ENCODE measurements at places on chromosomes 3 and 15. TPM values are rescaled to one million over a fixed set of nuclear protein-coding genes. Genes with fewer than 3 reads are reported as not detected.
A peak's percentile ranks its signal among the peaks of the same experiment; 100 is the strongest.

DNA sequence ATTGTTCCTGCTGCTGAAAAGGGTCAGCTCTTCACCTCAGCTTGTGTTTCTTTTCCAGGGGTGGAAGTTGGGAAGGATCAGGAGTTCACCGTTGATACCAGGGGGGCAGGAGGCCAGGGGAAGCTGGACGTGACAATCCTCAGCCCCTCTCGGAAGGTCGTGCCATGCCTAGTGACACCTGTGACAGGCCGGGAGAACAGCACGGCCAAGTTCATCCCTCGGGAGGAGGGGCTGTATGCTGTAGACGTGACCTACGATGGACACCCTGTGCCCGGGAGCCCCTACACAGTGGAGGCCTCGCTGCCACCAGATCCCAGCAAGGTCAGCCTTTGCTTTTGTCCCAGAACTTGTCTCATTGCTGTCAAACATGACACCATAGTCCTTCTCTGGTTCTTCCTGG, 89.6 kb downstream of the DNASE1L3 start:
- H3K4me3 ChIP-seq: no peak overlapping the region
- DNase-seq: no peak
- no peaks in the 10 kb centered on the region for H3K27me3 ChIP-seq
- peaks cover 6% of the 10 kb centered on the region for H3K4me1 ChIP-seq
- peaks cover 39% of the 10 kb centered on the region for H3K36me3 ChIP-seq

- no peak overlapping the region for H3K27ac ChIP-seq
- DNase-seq: no peak
- no peaks in the 10 kb centered on the region for H3K36me3 ChIP-seq
Measured at GRCh38 chr15:76203346-76204108, 107.7 kb downstream of the ETFA start.

- no peaks in the 10 kb centered on the region for H3K27me3 ChIP-seq
- H3K36me3 ChIP-seq: no peaks in the 10 kb centered on the region
- H3K27ac ChIP-seq: no peak overlapping the region
- H3K4me3 ChIP-seq: no peak overlapping the region
- H3K4me1 ChIP-seq: no peaks in the 10 kb centered on the region
- no peak for DNase-seq
Measured at GRCh38 chr3:11539677-11540076, 104.0 kb downstream of the VGLL4 start.

- no peaks in the 10 kb centered on the region for H3K27me3 ChIP-seq
- DNase-seq: no peak
- no peak overlapping the region for H3K27ac ChIP-seq
- peaks cover 8% of the 10 kb centered on the region for H3K4me1 ChIP-seq
Measured at GRCh38 chr15:78977091-78977571, 32.3 kb upstream of the CTSH start.

DNA sequence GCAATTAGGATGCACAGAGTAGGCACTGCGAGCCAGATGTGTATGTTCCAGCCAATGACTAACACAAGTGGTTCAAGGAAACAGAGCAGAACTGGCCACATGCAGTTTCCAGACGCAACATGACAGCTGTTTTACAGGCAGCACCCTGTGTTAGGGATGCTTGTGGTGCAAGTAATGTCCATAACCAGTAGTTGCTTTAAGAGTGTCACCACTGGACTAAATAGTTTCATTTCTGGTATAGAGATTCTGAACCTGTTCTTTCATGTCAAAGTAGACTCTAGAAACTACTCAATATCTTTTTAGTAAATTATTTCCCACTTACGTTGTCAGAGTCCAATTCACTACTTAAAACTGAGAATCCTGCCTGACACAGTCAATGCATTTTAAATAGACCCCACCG, 14.5 kb upstream of the LPP start:
- peaks cover 14% of the 10 kb centered on the region for H3K4me1 ChIP-seq
- H3K27ac ChIP-seq: no peak overlapping the region
- no peak for DNase-seq
- peaks cover 18% of the 10 kb centered on the region for H3K27me3 ChIP-seq
- H3K4me3 ChIP-seq: no peak overlapping the region

DNA sequence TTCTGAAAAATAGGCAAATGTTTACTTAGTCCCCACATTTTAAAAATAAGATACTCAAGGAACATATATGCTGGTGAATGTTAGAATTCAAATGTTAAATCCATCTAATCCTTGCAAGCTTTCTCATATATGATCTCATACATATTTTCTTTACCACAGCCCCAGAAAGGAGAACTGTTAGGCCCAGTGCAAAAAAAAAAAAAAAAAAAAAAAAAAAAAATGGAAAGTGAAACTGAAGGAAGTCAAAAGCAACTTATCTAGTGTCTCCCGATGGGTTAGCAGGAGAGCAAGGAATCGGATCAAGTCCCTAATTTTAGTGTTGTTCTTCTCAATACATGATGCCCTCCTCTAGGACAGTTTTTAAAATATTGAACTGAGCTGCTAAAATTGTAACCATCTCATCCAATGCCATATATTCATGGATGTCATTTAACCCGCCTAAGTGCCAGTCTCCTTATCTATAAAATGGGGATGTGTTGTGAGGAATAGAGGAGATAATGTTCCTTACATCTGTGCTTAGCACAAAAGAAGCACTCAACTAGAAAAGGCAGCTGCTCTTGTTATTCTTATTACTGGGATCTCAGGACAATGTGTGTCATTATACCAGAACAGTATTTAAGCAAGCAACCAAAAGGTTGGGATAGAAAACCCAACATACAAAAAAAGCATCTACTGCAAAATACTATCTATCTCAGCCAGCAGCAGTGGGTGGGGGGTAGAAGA, 279.7 kb downstream of the MAGI1 start:
- no peaks in the 10 kb centered on the region for H3K4me1 ChIP-seq
- no peaks in the 10 kb centered on the region for H3K27me3 ChIP-seq
- no peaks in the 10 kb centered on the region for H3K36me3 ChIP-seq
- no peak overlapping the region for H3K4me3 ChIP-seq
- no peak overlapping the region for H3K27ac ChIP-seq
- no peak for DNase-seq

GRCh38 chr15:76678766-76679165, 226.4 kb downstream of the SCAPER start:
- H3K27ac ChIP-seq: no peak overlapping the region
- no peak for DNase-seq
- H3K27me3 ChIP-seq: no peaks in the 10 kb centered on the region
- no peaks in the 10 kb centered on the region for H3K4me1 ChIP-seq

GRCh38 chr3:54353546-54353945, 231.2 kb downstream of the CACNA2D3 start:
- DNase-seq: no peak
- no peaks in the 10 kb centered on the region for H3K36me3 ChIP-seq
- H3K27me3 ChIP-seq: no peaks in the 10 kb centered on the region
- H3K4me3 ChIP-seq: no peak overlapping the region

- H3K27ac ChIP-seq: peak overlapping the region; percentile 25
- H3K4me1 ChIP-seq: peaks cover 46% of the 10 kb centered on the region
- H3K36me3 ChIP-seq: peaks cover 74% of the 10 kb centered on the region
Measured at GRCh38 chr15:90603893-90604292, 74.2 kb downstream of the CRTC3 start.

DNA sequence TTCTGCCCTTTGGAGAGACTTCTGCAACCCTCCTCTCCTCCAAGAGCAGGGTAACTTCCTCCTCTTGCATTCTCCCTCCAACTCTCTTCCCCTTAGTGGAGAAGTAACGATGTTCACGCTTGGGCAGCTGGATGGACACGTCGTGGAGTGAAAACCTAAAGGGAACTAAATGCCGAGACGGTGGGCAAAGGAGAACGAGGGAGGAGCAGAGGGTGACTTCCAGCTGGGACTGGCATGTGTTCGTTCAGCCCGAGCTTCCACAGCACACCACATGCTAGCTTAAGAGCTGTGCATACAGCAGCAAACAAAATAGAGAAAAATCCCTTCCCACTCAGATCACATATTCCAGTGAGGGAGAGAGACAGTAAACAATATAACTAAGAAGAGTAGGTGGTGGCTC, 179.8 kb downstream of the SLCO3A1 start:
- H3K4me3 ChIP-seq: no peak overlapping the region
- no peaks in the 10 kb centered on the region for H3K27me3 ChIP-seq
- DNase-seq: no peak
- no peak overlapping the region for H3K27ac ChIP-seq
- H3K36me3 ChIP-seq: peaks cover 3% of the 10 kb centered on the region
- peaks cover 4% of the 10 kb centered on the region for H3K4me1 ChIP-seq

GRCh38 chr3:194206320-194206719, 70.4 kb downstream of the HES1 start:
- H3K4me1 ChIP-seq: peaks cover 20% of the 10 kb centered on the region
- no peak for DNase-seq
- H3K36me3 ChIP-seq: no peaks in the 10 kb centered on the region
- H3K27ac ChIP-seq: no peak overlapping the region
- peaks cover 34% of the 10 kb centered on the region for H3K27me3 ChIP-seq
- no peak overlapping the region for H3K4me3 ChIP-seq

GRCh38 chr3:135851201-135852081, 114.1 kb upstream of the PPP2R3A start:
- H3K27ac ChIP-seq: no peak overlapping the region
- DNase-seq: no peak
- H3K4me1 ChIP-seq: no peaks in the 10 kb centered on the region
- no peaks in the 10 kb centered on the region for H3K36me3 ChIP-seq
- H3K4me3 ChIP-seq: no peak overlapping the region

The CD96 gene
- 64.2 TPM for total RNA-seq

The TMCO5A gene
- total RNA-seq: not detected

The SOX14 gene
- total RNA-seq: not detected

The ARNT2 gene
- not detected for total RNA-seq

The DNAH12 gene
- 0.11 TPM for total RNA-seq

The CFAP100 gene
- total RNA-seq: not detected

The MEGF11 gene
- total RNA-seq: not detected

Measured in activated T-helper 2 cell treated with anti-CD3 and anti-CD28 coated beads, Interferon-gamma antibody, Interleukin-2, Interleukin-4, amounts not matched to agents 10 μg/mL and 5 μg/mL and 100 μg/mL, durations not matched to agents 14 hours and 24 hours and 36 hours (primary cell).